AG09319 (cell line): ENCODE measurements at places on chromosomes 5 and 9.
A peak's percentile ranks its signal among the peaks of the same experiment; 100 is the strongest.

GRCh38 chr9:22700171-22700570, 253.5 kb downstream of the DMRTA1 start:
- DNase-seq = no peak

- DNase-seq = no peak
Measured at GRCh38 chr9:137206602-137207001, 1.1 kb downstream of the NDOR1 start.

- no peak for DNase-seq
Measured at GRCh38 chr9:135901826-135902225, 5.5 kb downstream of the CAMSAP1 start.

DNA sequence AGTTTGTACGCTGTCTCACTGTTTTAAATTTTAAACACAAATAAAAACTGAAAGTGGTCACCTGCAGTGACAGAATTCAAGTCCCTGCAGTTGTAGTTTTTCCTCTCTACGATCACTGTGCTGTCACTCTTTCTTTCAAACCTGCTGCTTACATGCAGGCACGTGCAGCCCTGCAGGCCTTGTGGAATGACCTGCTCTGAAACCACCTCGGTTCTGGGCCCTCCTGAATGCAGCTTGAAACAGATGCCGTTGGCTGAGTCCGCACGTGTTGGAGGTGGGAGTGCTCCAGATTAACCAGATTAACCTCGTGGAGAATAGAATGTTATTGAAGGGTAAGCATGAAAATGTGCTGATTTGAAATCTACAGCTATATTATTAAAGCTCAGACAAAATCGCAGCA, 126.0 kb upstream of the ERCC6L2 start:
- no peak for DNase-seq

DNA sequence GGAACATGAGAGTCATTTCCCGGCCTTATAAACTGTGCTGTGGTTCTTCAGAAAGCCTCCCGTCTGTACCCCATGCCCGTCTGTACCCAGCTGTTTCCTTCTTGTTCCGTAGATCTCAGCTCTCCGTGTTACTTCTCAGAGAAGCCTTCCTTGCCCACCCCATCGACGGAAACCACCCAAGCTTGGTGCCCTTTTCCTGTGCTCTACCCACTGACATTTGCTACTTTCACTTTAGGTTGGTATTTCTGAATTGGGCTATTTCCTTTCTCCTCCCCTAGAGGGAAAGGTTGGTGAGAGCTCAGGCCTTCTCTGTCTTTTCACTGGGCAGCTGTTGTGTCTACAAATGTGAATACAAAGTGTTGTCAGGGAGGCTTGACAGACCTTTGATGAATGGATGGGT, 764.5 kb upstream of the ADAMTS16 start:
- no peak for DNase-seq

DNA sequence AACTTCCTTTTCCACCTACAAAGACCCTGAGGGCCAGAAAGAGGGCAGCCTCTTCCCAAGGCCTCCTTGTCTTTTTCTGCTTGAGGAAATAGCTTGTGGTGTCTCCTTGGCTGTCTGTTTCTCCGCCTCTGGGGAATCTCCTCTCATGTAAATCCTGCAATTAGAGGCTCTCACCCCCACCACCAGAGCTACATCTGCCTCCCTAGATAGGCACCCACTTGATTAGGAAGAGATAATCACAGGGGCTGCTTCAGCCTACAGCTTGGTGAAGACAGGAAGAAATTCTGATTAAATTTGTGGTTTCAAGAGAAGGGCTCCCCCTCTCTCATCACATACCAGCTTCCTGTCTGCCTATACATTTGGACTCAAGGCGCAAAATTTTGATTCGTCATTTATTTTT, 75.6 kb downstream of the TLR4 start:
- no peak for DNase-seq

GRCh38 chr9:4937446-4937845, 47.6 kb upstream of the JAK2 start:
- no peak for DNase-seq

- DNase-seq = no peak
Measured at GRCh38 chr9:77831781-77832180, 183.7 kb upstream of the GNA14 start.

- DNase-seq = no peak
Measured at GRCh38 chr9:134225816-134226215, 61.5 kb upstream of the RNU6ATAC start.

DNA sequence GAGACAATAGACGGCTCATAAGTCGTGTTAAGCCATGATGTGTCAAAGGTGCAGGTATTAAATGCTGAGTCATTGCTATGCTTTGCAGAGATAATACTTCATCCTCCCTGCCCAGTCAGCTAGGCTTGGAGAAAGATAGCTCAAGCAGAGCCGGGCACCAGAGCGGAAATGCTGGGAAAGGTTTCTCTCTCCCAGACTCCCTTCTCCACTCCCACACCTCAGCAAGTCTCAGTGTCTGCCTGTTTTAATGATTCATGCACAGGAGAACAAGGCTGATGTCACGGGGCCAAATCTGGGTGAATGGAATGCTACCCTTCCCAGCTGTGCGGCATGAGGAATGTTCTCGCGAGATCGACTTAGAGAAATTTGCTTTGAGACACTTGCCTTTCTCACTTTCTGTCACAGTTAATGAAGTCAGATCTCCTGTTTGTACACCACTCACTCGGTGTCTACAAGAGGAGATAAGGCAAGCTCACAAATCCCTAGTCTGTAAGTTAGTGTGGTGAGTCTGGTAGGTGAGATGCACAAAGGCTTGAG, 204.4 kb downstream of the EFNA5 start:
- no peak for DNase-seq

DNA sequence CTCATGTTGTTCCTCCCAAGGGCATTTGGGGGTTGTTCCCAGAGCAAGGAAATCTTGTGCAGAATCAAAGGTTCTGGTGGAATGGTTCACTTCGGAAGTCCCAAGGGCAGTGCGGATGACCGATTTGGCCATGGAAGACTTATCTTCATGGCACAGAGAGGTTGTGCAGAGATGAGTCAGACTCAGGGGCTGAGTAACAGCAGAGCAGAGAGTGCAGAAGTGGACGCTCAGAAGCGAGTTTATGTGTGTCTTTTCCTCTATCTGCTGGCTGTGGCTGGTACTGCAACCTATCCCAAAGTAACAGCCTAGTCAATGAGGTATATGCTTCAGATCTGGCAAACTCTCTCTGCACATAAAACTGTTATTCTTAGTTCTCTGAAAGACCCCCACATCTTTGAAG, 118.1 kb downstream of the DPYSL3 start:
- DNase-seq = peak; percentile 23

- DNase-seq = no peak
Measured at GRCh38 chr5:57215629-57216195, 41.9 kb downstream of the GPBP1 start.

DNA sequence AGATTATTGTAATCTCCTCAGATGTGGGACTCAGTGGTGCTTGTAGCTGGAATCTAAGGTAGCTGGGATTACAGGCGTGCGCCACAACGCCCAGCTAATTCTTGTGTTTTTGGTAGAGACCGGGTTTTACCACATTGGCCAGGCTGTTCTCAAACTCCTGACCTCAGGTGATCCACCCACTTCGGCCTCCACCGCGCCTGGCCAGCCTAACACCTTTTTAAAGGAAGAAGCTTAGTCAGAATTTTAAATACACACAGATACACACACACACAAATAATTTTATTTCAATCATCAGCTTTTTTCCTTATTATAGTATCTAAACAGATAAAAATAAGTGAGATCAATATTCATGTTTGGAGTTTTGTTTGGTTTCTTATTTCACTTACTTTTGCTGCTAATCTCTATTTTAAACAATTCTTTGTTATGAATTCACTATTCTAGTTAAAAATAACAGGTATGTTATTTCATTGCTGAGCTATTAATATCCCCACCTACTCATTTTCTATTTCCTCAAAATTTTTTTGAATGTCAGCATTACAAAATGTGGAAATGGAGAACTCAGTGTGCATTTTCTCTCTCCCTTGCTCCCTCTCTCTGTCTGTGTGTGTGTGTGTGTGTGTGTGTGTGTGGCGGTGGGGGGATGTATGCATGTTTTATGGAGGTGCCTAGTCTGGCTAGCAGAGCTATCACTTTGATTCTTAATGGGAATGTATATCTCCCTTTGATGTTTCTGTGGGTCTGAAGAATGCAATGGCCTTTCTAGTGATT, 960.6 kb upstream of the DMAC1 start:
- no peak for DNase-seq

DNA sequence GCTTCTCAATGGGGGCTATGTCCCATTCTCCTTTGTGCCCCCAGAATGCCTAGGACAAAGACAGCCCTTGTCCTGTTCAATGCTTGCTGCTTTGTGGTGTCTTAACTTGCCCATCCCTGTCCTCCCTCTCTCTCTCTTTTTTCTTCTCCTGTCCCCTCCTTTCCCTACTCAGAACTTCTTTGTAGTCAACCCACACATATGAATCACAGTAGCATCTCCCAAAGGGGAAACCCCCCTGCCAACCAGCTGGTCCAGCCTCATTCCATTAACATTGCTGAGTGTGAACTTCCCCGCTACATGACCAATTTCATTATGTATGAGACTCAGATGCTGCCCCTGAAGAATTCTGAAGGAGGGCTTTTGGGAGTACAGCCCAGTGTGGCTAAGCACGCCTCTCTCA, 408.3 kb downstream of the ENC1 start:
- DNase-seq = no peak

GRCh38 chr9:117304549-117304948, 110.3 kb downstream of the ASTN2 start:
- DNase-seq = no peak

GRCh38 chr5:173890195-173890991, 2.2 kb downstream of the CPEB4 start:
- no peak for DNase-seq

- DNase-seq = no peak
Measured at GRCh38 chr9:133957328-133957727, 34.8 kb downstream of the VAV2 start.

DNA sequence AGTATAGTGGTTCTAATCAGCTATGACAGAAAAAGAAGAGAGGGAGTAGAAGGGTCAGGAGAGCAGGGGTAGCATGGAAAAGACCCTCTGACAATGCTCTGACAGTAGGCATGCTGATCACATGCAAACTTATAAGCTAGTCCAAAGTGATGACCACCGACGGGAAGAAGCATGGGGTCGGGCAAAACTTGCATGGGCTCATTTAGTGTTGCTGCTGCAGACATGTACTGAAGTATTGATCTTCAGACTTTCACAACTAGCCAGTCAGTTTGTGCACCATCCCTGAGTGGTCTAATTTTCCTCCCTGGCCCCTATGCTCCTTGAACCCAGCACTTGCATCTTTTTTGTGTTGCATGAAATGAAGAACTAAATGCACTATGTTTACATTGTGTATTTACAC, 225.4 kb downstream of the SYK start:
- no peak for DNase-seq

DNA sequence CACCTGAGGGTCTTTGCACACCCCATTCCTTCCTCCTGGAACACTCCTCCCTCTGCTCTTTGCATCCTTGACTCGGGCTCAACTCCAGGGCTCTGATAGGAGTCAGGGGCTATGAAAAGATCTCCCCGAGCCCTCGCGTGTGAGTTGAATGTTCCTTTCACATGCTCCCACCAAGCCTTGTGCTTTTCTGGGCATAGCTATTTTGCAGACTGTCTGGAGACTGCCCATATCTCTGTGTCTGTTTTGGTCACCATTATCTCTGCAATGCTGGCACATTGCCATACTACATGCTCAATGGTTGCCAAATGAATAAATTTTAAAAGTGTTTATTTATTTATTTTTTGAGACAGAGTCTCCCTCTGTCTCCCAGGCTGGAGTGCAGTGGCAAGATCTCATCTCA, 56.9 kb upstream of the PLPP1 start:
- no peak for DNase-seq

DNA sequence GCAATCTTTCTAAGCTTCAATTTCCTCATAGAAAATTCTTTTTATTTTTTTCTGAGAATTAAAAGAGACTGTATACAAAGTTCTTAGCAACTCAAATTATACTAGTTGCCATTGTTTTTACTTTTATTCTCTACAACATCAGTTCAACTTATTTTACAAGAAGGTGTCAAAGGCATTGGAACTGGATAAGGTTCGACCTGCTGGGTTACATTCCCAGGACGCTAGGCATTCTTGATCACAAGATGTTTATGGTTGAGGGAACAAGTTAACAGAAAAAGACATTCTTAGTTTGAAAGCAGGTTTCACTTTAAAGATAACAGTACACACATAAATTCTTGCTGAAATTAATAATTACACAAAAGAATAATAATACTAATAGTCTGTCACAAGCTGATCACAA, 163.5 kb upstream of the SNX2 start:
- DNase-seq = no peak

- DNase-seq = peak; percentile 43
Measured at GRCh38 chr5:103505581-103506305, 56.8 kb downstream of the NUDT12 start.

- no peak for DNase-seq
Measured at GRCh38 chr5:115531787-115532367, 12.7 kb downstream of the FEM1C start.

DNA sequence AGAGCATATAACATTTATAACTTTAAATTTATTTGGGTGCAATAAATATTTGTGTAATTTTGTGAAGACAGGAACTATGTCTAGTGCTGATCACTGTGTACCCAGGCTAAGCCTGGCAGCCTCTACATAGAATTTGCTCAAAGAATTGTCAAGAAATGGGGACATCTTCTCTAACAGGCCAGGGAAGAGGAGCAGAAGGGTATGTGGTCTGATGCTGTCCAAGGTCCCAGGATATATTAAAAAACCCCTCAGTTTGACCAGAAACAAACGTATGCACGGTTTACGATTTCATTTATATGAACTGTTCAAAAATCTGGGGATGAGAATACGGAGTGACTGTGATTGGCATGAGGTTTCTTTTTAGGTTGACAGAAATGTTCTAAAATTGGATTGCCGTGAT, 55.9 kb downstream of the MAT2B start:
- DNase-seq = no peak
